ENCODE measurements at places on chromosomes 2 and 18. TPM values are rescaled to one million over a fixed set of nuclear protein-coding genes. Genes with fewer than 3 reads are reported as not detected.

Gene LOXL3
- total RNA-seq: 110 TPM

Gene PPM1G
- total RNA-seq: 59.6 TPM

Gene STPG4
- 0.20 TPM for total RNA-seq

Gene CD28
- total RNA-seq: not detected

Gene ING5
- total RNA-seq: 40.1 TPM

Gene DSC1
- total RNA-seq: not detected

Gene LRRTM1
- total RNA-seq: not detected

Gene PRKAG3
- total RNA-seq: 0.52 TPM

Gene C1D
- 15.9 TPM for total RNA-seq

Gene PKDCC
- 86.0 TPM for total RNA-seq

Gene FMNL2
- 58.0 TPM for total RNA-seq

Gene LINC00305
- not detected for total RNA-seq

Gene RUFY4
- not detected for total RNA-seq

All from smooth muscle cell of the pulmonary artery (primary cell).